ENCODE measurements at places on chromosomes 1 and 21.

DNA sequence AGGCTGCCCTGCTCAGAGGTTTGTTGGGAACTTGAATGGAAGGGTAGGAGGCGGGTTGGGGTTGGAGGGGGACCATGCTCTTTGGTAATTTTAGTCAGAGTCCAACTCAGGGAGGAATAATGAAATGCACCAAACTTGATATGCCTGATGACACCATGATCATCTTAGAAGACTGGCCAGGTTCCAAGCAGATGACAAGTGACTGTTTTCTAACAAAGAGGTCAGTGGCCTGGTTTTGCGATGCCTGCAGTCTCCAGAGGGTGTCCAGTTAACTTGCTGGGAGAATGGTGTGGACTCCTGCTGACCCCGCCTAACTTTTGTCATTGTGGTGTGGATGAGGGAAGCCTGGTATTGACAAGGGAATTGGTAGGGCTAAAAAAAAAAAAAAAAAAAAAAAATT is 12.4 kb downstream of the VANGL1 start:
- DNase-seq: no peak

DNA sequence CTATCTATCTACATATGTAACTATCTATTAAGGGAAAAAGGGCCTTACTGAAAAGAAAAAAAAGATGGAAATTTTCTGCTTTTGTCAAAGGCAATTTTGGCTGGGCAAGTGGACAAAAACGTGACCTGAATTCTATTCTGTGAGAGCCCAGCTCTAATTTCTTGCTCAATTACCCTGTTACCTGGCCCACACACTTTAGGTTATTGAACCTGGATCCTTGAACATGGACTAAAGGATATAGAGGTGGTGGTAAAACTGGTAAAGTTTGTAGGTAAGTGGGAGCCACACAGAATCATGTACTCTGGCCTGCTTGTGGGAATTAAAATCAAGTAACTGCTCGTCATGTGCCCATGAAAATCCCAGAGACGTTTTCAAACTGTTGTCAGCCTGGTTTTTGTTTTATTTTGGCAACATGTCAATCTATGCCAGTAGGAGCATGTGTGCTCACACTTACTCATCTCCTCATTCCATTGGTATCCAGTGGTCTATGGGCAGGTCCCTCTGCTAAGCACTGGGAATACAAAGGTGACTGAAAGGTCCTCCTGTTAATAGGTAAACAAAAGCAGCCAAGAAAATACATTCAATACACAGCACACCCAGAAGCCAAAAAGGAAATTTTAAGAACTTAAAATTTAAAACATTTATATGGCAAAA is 113.7 kb upstream of the WARS2 start:
- DNase-seq: no peak

- DNase-seq: no peak
These were observed 49.1 kb upstream of the CCDC27 start for GRCh38 chr1:3702990-3703728.

DNA sequence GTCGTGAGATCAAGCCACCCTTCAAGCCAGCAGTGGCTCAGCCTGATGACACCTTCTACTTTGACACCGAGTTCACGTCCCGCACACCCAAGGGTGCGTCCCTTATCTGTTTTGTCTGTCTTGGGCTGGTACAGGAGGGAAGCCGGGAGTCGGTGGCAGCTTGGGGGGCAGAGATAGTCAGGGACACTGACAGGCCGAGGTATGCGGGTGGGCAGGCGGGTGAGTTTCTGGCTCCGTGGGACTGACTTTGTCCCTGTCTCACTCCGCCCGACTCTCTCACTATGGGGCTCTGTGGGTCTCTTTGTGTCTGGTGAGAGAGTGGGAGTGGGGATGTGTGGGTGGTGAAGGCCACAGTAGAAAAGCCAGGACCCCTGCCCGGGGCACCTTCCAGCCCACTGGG is 27.4 kb downstream of the RPS6KA1 start:
- DNase-seq: no peak

- DNase-seq: no peak
These were observed 1.5 kb downstream of the KCNA3 start for GRCh38 chr1:110673197-110673701.

Data from stimulated activated CD4-positive, alpha-beta T cell treated with anti-CD3 and anti-CD28 coated beads, Interleukin-12 subunit alpha, Interleukin-12 subunit beta, amount 100 ng/mL, for 48 hours (primary cell).